T-helper 17 cell (primary cell): ENCODE measurements at places on chromosomes 12 and 14.

- no peak for DNase-seq
These were observed 40.4 kb downstream of the DDX51 start for GRCh38 chr12:132103542-132104308.

DNA sequence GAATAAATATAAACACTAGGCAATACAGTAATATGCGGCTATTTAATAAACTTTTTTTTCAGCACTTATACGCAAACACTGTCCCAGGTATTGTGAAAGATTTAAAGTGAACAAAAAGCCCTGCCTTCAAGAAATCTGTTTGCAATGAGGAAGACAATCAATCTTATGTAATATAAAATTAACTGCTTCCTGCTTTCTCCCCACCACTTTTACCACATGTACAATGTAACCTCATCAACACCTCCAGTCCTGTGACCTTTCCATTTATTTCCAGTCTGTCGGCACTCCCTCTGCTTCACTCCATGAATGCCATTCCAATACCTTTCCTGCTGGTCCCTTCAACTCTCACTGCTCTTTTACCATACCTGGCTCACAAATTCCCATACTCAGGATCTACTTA, 10.5 kb downstream of the SNX6 start:
- no peak for DNase-seq

DNA sequence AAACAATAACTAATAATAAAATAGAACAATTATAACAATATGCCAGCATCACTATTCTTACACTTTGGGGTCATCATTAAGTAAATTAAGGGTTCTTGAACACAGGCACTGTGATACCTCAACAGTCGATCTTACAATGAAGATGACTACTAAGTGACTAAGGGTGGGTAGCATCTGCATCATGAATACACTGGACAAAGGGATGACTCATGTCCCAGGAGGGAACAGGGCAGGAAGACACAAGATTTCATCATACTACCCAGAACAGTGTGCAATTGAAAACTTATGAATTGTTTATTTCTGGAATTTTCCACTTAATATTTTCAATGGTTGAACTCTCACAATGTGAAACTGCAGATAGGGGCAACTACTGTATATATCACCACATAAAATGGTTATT, 19.7 kb downstream of the TSPAN19 start:
- no peak for DNase-seq

DNA sequence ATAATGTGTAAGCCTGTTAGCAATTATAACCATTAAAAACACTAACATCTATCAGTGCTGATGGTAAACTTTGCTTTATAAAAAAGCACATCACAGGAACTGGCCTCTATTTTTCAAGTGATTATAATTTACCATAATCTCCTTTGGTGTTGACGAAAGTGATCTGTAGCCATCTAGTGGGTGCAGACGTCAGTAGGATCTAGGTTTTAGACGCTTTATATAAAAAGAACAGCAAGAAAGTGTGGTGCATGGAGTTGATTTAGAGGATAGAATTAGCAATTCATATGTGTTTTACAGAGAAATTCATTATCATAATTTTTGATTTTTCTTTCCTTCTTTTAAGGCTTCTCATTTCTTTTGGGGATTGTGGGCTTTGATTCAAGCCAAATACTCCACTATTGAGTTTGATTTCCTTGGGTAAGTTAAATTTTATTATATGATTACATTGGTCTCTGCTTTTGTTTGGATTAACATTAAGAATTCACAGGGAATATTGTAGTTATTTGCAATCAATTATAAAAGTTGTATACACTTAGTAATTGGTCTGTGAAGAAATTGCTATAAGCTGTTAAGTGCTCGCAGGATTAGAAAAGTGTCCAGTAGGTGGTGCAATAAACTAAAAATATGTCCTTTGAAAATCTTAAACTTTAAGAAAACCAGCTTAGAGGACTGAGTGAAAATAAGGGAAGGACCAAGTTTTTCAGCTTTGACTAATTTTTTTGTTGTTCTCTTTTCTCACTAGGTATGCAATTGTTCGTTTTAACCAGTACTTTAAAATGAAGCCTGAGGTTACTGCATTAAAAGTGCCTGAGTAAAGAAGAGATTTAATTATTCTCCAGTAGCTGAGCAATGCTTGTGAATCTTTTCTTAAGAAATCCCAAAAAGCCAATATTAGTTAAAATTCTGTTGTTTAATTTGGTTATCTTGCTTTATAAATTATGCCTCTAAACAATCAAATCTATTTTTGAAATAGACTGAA, 59.5 kb downstream of the ETNK1 start:
- DNase-seq = no peak

DNA sequence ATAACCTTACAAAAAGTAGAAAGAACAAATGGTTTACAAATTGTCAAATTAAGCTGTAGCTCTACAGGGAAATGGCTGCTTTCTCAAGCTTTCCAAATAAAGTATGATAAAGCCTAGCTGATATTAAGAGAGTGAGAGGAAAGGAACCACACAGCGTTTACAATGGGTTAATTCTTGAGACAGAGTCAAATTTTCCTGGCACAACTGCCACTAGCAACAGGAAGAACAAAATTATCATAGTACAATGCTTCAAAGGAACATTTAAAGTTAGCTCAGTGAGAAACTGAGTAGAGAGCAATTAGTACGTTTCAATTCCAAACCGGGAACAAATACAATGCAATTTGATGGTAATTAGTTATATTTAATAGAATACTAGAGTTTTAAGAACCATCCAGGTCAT, 116.0 kb downstream of the PPP1R12A start:
- DNase-seq = no peak

GRCh38 chr12:53811606-53812005, 59.8 kb upstream of the CISTR start:
- DNase-seq = no peak

GRCh38 chr14:24207104-24207551, 1.6 kb downstream of the TSSK4 start:
- DNase-seq = no peak

DNA sequence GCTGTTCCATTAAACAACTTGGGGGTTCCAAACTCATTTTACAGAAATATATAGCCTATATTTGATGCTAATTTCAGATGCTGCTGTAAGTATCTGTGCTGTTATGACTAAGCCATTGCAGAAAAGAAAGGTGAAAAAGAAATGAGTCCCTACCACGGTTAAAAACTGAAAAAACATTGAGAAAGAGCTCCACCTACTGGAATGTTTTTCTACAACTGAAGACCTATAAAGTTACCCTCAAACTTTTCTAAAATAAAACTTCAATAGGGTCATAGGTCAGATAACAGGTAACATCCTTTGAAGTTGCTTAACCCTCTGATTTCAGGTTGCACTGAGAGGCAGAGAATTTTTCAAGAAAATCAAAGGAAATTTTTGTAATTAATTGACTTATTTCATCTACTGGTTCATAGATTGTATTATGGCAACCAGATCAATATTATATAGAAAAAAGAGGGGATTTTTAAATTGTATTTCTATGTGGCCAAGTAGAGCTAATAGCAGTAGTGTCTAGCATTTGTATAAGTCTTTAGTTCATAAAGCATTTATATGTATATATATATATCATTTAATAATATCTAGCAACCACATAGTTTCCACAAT, 279.9 kb downstream of the RPS29 start:
- no peak for DNase-seq

GRCh38 chr14:89007906-89008305, 183.5 kb downstream of the TTC8 start:
- DNase-seq = no peak

GRCh38 chr12:71107936-71108335, 49.9 kb downstream of the TSPAN8 start:
- no peak for DNase-seq

DNA sequence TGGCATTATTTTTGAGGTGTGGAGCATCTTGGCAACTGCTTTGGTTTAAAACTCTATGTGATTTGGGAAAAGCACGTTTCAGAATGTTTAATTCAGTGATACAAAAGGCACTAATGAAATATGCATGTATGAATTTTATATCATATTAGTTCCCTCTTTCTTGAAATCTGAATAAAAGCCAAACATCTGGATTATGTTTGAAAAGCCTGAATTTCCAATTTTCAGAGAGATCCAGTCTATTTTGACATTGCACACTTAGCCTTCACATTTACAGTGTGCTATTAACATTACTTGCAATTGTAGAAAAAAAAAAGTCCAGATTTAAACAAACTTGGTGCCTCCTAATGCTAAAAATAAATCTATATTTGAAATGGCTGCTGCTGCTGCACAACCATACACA, 219.1 kb upstream of the NPAS3 start:
- DNase-seq = no peak

DNA sequence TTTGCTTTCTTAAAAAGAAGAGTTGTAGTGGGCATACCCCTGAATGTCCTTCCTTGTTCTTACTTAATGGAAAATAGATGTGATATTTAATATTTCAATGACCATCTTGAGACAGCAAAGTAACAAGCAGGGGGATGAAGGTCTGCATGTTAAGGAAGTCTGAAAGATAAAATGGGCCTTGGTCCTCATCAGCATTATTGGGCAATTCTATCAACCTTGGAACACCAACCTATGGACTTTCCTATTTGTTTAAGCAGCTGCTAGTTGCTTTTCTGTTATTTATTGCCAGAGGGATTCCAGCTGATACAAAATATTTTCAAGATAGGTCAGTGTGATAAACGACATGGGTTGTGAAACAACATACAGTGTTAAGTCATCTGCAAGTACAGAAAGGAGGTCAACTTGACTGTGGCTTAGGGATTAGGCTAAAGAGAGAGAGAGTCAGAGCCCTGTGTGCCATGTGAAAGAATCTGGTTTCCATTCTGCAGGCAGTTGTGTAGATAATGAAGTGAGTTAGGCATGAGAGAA, 16.4 kb upstream of the A2M start:
- DNase-seq = no peak

DNA sequence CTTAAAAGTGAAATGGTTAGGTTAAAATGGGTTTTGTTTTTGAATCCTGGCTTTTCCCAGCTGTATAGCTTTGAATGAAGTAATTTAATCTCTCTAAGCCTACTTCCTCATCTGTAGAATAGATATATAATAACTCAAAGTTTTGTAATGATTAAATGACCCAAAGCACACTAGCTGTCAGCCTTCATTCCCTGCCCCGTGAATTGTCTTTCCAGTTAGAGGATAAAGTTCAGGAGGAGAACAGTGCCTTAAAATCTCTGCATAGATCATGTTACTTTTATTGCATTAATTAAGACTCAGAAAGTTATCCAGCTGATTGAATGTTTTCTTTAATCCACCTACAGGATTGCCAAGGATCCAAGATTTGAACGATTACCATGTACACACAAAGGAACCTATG, 19.4 kb downstream of the FCF1 start:
- no peak for DNase-seq

DNA sequence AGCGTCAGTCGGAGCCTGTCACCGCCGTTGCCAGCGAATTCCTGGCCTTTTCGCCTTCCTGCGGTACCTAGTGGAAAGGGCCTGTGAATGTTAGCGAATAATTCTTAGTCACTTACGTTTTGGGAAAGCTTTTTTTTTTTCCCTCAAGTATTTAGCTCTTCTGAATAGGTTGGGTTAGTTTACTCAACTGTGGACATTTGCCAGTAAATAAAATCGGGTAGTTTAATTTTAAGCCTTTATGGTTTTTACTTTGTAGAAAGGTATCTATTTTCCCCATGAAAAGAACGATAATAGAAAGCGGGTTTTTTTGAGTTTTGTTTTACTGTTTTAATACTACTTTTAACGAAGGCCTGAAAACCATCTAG, 1.7 kb downstream of the YY1 start:
- no peak for DNase-seq

- no peak for DNase-seq
These were observed 406 bp downstream of the PARP2 start for GRCh38 chr14:20343862-20344220.

- DNase-seq = no peak
These were observed 29.7 kb downstream of the KTN1 start for GRCh38 chr14:55609681-55610080.

GRCh38 chr12:119780786-119781434, 96.2 kb downstream of the CIT start:
- no peak for DNase-seq

GRCh38 chr12:51198568-51199365, 19.1 kb downstream of the POU6F1 start:
- no peak for DNase-seq

DNA sequence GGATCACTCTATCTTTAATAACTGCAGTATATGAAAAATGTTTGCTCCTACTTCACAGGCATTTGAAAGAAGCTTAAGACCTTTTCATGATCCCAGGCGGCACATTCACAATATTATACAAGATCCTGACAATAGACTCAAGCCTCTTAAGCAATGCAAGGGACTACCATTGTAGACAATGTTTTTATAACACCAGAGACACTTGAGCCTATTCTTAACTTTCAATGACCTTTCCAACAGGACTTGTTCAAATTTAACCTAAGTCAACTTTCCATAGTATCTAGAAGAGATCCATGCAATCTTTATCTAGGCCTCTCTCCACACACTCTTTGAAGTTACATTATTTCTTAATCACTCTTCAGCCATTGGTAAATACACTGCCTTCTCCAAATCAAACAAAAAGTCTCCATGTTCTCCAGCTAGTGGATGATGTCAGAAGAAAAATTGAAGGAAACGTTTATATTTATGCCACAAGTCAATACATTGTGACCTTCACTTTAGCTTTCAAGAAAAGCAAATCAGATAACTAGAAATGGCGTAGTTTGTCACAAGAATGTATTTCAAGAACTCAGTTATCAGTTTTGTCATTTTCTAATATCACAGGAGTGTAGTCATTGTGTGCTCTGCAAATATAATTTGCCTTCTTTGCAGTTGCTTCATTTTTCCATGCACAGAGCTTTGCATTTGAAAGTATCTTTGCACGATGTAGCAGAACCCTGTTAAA, 41.2 kb downstream of the PHLDA1 start:
- no peak for DNase-seq

DNA sequence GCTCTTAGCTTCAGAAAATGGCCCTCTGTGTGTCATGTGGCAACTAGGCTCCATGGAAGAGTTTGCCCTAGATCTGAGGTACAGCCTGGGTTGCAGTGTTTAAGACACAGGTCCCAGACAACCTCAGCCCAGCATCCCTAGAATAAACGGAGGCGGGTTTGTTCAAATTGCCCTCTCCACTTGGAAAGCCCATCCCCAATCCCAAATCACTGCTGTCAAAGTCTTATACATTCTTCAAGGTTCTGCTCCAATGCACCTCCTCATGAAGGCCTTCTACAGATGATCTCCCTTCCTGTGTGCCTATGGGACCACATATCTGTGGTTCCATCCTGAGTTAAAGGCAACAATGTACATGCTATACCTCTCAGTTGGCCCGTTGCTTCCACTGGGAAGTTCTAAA, 289.8 kb downstream of the DPF3 start:
- DNase-seq = no peak

GRCh38 chr12:99915251-99916082, 69.3 kb downstream of the ANKS1B start:
- no peak for DNase-seq
